ENCODE measurements at places on chromosomes 5 and 9. TPM values are rescaled to one million over a fixed set of nuclear protein-coding genes. Genes with fewer than 3 reads are reported as not detected.

DNA sequence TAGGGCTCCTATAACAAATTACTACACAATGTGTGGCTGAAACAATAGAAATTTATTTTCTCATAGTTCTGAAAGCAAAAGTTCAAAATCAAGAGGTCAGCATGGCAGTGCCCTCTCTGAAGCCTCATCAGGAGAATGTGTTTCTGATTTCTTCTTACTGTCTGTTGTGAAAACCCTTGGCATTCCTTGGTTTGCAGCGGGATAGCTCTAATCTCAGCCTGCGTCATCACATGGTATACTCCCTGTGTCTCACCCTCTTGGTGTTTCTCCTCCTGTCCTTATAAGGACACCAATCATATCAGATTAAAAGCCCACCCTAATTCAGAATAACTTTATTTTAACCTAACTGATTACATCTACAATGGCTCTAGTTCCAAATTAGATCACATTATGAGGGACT lies 87.5 kb upstream of the CDH9 start:
- no peak for DNase-seq

DNA sequence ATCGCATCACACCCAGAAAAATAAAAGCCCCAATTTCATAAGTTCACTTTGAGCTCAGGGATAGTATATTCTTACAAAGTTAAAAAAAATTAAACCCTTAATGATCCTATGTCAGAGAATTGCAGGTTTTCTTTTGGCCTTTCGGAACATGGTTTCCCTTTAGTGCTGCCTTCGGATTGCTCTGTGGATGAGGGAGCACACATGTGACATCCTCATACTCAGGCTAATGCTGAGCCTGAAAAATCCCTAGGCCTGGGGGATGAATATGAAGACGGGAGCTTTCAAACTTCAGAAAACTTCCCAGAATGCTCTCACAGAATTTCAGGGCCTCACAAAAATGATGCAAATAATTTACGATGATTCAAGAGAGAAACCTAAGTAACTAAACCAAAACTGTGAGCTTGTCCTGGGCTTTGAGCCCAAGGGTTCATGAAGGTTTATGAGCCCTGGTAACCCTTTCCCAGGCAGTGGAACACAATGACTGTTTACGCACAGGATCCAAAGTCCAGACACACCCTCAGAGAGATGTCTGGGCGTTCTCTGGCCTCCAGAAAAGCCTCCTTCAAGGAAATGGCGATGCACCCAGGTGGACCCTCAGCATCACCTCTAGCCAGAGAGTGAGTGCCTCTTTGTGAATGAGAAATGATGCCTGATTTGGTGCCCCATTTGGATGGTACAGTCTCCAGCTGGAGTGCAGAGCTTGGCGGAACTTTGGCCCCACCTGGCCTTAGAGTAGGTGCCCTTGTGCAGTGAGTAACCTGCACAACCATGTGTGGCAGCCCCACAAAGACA lies 145.4 kb downstream of the ENTREP1 start:
- no peak for DNase-seq

DNA sequence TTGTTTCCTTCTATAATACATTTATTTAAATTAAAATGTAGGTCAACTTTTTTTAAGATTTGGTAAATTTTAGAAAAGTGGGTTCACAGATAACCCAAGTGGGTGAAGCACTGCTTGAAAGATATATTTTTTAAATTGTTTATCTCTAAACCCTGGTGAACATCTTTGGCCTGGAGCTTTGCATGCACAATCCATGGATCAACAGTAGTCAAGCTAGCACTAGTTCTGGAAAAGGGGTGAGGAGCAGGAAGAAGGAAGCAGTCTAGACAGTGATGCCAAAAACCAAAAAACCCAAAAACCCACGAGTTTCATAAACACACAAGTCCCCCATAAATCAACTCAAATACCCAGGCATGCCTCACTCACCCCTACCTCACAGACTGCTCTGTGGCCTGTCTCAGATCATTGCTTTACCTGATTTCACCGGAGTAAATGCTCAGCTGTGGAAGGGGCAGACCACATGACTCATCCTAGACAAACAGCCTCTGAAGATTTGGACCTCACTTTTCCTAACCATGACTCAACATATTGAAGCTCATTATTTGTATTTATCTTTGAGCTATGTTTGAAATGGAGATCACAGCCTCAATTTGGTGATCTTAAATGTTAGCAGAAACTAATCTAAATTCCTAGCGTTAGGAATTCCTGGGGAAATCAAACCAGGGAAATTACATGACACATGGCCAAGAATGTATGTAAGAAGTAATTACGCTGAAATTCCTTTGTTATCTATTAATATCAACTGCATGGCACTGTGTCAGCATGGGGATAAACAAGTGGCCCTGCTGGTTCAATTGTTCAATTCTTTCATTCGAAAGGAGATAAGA lies 149.6 kb downstream of the ZNF608 start:
- no peak for DNase-seq

DNA sequence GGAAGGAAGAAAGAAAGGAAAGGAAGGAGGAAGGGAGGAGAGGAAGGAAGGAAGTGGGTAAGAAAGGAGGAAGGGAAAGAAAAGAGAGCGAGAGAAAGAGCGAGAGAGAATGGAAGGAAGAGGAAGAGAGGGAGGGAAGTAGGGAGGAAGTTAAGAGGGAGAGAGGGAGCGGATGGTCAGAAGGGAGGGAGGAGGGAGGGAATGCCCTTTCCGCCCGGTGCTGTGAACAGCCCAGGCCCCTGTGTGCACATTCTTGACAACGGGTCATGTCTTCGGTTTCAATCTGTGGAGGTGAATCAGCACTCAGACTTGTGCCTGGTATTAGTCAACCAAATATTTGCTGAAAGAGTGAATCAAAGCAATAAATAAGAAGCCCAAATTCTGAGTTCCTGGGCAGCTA lies 39.2 kb downstream of the PRUNE2 start:
- DNase-seq: peak; percentile 62

- no peak for DNase-seq
These were observed 23.9 kb upstream of the MVB12B start for GRCh38 chr9:126302730-126303129.

DNA sequence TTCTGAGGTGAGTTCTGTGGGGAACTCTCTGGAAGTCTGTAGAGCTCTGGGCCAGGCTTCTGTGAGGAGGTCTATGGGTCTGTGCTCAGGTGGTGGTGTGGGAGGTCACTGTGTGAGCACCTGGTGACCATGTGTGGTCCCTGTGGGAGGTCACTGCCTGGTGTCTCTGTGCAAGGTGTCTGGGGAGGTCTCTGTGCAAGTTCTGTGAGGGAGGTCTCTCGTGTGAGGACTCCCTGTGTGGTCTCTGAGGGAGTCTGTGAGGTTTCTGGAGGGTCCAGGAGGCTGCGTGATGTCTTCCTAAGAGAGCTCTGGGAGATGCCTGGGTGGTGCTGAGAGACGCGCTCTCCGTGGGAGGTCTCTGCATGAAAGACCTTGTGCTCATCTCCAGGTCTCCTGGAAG lies 6.0 kb upstream of the SPATA31E1 start:
- no peak for DNase-seq

DNA sequence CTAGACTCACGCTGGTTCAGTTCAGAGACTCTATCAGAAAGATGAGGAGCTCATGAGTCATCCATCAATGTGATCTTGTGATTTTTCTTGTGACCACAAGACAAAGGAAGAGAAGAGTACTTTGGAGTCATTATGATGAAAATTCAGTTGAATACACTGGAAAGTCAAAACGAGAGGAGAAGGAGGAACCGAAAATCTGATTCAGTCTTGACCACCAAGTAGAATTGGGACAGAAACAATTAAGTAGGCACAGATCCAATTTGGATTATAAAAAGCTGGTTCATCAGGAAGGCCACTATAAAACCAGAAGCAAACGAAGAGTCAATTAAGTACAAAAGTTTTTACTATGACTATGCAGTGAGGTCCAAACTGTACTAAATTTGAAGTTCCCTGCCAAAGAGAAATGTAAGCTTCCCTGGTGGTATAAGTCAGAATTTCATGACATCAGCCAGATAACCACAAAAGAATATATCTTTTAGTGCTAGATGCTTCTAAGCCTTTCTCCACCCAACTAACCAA lies 90.9 kb downstream of the THBS4 start:
- DNase-seq: no peak

DNA sequence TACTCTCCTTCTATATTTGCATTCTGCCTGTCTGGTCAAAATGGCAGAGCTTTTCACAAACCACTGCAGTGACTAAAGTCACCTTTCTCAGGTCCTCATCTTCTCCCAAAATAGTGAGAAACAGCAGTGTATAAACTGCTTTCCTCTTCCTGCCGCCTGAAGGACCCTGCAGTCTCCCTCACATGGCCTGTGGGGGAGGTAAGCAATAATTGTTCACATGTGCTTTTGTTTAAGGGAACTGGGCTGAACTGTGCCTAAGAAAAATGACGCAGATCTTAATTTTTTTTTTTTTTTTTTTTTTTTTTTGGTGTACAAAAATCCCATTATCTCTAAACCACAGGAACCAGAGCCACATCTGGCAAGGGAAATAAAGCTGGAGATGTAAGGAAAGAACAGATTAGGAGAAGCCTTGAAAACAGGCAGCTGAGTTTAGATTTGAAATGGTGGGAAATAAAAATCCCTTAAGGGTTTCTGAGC lies 131.7 kb upstream of the VLDLR start:
- DNase-seq: no peak

GRCh38 chr9:90830051-90830450 lies 28.4 kb downstream of the SYK start:
- DNase-seq: no peak

- DNase-seq: no peak
These were observed 1064.4 kb upstream of the DMAC1 start for GRCh38 chr9:8863886-8864544.

DNA sequence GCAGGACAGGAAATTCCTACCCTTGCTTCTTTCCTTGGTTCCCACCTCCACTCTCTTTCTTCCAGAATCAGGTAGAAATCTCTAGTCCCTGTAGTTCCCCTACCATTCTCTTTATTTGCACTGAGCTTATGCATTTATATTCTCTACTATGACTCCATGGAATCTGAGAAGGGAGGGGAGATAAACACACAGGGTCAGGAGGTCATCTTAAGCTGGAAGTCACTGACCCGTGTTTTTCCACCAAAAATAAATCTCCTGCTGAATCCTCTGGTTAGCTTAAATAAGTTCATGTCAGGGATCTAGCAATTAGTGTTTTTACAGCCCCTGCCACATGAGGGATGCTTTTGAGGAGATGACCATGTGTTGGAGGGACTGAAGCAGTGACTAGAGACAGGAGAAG lies 3.7 kb downstream of the ACTL7B start:
- no peak for DNase-seq

- peak; percentile 11 for DNase-seq
These were observed 50.0 kb upstream of the ORM1 start for GRCh38 chr9:114272739-114273431.

- DNase-seq: no peak
These were observed 357.2 kb downstream of the ARRDC3 start for GRCh38 chr5:91025956-91026355.

GRCh38 chr5:15551113-15551504 lies 51.1 kb downstream of the FBXL7 start:
- DNase-seq: no peak

GRCh38 chr9:18707061-18707461 lies 233.1 kb downstream of the ADAMTSL1 start:
- no peak for DNase-seq

DNA sequence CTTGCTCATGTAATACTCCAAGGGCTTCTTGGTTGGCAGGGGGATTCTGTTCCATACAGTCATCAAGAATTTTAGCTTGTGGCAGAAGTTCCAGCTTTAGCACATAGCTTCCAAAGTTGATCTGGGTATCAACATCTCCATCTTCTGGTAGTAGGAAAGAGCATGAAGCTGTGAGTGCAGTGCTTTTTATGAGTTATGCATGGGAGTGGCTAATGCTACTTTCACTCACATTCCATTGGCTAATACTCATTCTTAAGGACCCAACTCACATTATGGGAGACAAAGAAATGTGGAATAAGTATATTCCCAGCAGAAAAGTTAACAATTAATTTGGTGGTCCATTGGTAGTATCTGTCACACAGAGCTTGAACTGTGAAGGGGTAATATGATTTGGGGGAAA lies 194.2 kb upstream of the CHD1 start:
- no peak for DNase-seq

GRCh38 chr9:89686126-89686525 lies 81.3 kb downstream of the GADD45G start:
- peak; percentile 38 for DNase-seq

GRCh38 chr5:11427569-11427968 lies 476.7 kb downstream of the CTNND2 start:
- DNase-seq: no peak

GRCh38 chr5:7866196-7866595 lies 2.6 kb downstream of the FASTKD3 start:
- DNase-seq: no peak

DNA sequence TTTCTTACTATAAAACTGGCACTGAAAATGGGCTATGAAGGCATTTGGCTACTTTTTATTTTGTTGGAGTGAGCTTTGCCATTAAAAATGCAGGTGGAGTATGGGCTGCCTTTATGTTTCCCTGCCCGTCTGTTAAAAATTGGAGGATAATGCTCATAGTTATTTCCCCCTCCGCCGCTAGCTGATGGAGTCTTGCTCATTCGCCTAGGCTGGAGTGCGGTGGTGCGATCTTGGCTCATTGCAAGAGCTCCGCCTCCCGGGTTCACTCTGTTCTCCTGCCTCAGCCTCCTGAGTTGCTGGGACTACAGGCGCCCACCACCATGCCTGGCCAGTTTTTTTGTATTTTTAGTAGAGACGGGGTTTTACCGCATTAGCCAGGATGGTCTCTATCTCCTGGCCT lies 8.6 kb downstream of the G3BP1 start:
- DNase-seq: no peak

- peak; percentile 96 for DNase-seq
These were observed 17.8 kb upstream of the CYSTM1 start for GRCh38 chr5:140157032-140157781.

Gene SLC6A19
- total RNA-seq: not detected

Gene MYOT
- 7.1 TPM for total RNA-seq

Gene SAXO1
- 0.29 TPM for total RNA-seq

Gene FOXE1
- total RNA-seq: not detected

Gene AIF1L
- 38.1 TPM for total RNA-seq

Gene RAD23B
- 74.2 TPM for total RNA-seq

Gene ANKRD34B
- total RNA-seq: not detected

Gene ACTBL2
- total RNA-seq: not detected

Gene SV2C
- not detected for total RNA-seq

Gene TAL2
- total RNA-seq: not detected

Gene KCNN2
- total RNA-seq: 0.32 TPM
